ENCODE measurements at places on chromosomes 6 and 20. TPM values are rescaled to one million over a fixed set of nuclear protein-coding genes. Genes with fewer than 3 reads are reported as not detected.

GRCh38 chr6:89599727-89600126 is 38.8 kb downstream of the LYRM2 start:
- DNase-seq: peak; percentile 10

DNA sequence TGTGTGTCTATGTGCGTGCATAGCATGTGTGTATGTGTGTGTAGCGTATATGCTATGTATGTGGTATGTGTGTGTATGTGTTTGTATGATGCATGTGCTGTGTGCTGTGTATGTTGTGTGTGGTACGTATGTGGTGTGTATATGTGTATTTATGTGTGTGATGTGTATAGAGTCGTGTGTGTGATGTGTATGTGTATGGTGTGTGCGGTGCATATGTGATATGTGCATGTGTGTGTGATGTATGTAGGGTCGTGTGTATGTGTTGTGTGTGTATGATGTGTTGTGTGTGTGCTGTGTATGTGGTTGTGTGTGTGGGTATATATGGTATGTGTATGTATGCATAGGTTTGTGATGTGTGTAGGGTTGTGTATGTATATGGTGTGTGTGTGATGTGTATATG is 46.6 kb upstream of the TMEM170B start:
- DNase-seq: no peak

- peak; percentile 86 for DNase-seq
Observed at GRCh38 chr6:74000666-74001490, 304.9 kb downstream of the CD109 start.

DNA sequence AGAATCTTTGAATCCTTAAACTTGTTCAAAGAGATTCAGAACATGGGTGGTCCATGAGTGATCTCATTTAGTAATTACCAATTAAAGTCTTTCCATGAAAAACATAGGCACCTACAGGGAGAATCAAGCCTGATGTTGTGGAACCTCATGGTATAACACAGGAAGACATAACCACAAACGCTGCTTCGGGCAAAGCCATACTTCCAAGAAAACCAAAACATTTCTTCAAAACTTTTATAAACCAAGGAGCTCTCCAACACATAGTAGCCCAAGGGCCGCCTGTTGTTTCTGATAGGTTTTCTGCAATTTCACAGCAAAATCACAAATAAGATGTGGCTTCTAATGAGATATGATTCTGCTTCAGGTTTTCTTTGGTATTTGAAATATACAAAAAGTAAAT is 2.5 kb downstream of the CHD6 start:
- DNase-seq: no peak

DNA sequence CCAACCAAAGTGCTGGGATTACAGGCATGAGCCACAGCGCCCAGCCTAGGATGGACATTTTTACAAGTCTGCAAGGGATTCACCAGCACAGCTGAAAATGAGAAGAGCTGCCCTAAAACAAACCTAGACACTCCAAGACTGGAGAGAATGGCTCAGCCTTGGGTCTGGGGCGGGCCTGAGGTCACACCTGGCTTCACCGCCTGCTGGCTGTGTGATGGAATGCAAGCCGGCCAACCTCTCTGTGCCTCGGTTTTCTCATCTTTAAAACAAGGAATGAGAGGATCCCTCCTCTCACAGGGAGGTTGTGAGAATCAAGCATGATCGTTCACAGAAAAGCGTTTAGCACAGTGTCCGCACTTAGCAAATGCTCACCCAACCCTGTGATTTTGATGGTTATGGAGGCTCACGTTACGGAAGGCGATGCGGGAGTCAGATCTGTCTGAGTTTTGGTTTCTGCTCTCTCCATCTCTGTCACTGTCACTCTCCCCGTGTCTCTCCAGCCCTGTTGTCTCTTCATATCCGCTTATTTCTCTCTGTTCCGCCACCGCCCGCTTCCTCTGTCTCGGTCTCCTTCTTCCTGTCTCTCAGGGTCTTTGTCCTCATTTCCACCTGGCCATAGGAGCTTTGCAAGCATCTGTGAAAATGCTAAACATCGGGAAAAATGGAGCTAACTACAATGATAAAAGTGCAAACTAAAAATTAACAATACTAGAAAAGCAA is 47.6 kb downstream of the CEBPB start:
- no peak for DNase-seq

RAET1E gene
- 0.89 TPM for total RNA-seq

TGM3 gene
- 0.49 TPM for total RNA-seq

GJA1 gene
- 55.9 TPM for total RNA-seq

STK38 gene
- total RNA-seq: 17.2 TPM

TREM1 gene
- total RNA-seq: 0.35 TPM
